ENCODE measurements at places on chromosomes 5 and 9. TPM values are rescaled to one million over a fixed set of nuclear protein-coding genes. Genes with fewer than 3 reads are reported as not detected.

DNA sequence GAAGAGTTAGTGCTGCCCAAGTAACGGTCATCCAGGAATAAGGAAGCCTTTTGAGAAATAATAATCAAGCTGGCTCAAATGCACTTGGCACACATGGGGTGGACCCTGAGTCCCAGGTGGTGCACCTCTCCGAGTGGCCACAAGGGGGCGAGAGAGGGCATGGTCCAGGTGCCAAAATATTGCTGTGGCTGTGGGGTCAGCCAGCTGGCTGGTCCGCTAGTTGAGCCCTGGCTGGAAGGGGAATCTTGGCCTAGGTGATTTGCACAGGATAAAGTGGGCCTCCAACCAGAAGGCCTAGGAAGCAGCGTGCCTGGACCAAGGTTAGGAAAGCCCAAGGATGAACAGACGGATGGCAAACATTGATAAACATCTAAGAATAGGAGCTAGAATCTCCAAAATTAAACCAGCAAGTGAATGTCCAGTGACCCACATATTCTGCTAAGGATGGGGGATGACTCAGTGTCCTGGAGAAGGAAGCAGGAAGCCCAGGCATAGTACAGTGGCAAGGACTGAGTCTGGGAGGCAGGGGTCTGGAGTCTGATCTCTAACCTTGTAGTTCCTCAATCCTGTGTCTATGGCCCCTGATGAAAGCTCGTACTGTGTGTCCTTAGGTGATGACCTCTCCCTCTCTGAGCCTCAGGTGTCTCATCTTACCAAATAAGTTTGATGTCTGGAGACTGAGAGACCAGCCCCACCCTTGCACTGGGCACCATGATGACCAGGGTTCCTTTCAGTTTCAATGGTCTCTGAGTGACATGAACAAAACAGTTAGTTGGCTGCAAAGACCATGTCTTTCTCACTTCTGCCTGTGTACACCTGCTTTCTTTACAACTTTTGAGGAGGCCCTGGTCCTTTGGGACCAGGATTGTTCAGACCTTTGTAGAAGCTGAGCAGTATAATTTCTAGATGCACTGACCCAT is 19.2 kb upstream of the SHB start:
- DNase-seq, result peak; percentile 79

DNA sequence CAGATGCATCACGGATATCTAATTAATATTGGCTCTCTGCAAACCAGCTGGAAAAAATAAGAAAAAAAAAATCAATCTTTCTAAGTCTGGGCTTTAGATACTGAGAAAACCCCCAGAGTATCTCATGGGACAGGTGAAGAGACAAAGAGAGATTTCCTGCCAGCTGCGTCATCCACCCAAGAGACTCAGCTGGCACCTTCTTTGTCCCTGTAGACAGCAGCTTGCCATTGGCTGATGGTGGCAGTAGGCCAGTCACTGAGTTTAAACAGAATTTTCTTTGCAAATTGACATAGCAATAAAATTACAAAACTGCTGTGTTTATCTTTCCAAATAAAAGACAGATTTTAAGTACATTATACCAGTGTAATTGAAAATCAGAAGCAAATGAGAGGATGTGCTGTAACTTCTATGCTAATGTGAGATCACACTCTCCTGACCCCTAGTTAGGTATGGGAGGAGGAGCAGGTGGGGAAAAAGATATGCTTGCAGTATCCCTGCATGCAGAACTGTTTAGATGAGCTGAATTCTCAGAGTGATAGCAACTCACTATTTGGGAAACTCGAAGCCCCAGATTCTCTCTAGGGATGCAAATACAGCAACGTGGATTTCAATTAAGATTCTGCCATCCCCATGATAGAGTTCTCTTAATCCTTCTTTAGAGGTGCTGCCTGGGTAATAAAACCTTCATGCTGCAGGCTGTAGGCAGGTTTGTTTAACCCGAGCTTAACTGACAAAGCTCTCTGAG is 72.2 kb downstream of the NMUR2 start:
- no peak for DNase-seq

DNA sequence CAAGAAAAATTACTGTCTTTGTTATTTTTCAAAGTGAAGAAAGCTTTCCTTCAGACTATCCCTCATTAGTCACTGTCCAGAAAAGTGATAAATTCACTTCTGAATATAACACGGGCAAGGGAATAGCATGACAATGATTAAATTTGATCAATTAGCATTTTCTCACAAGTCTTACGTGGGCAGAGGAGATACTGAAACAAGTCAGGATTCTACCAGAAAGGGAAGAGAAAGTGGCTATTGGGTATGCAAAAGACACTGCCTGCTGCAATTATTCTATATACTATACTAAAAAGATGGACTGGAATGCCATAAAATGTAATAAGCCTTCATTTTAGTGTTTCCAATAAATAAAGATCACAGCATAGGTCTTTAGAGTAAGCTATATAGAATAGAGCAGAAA is 7.4 kb downstream of the COX7C start:
- no peak for DNase-seq

- no peak for DNase-seq
Measured at GRCh38 chr9:77502568-77502967, 145.6 kb downstream of the GNA14 start.

GRCh38 chr9:17793713-17794622 is 215.1 kb downstream of the SH3GL2 start:
- no peak for DNase-seq

DNA sequence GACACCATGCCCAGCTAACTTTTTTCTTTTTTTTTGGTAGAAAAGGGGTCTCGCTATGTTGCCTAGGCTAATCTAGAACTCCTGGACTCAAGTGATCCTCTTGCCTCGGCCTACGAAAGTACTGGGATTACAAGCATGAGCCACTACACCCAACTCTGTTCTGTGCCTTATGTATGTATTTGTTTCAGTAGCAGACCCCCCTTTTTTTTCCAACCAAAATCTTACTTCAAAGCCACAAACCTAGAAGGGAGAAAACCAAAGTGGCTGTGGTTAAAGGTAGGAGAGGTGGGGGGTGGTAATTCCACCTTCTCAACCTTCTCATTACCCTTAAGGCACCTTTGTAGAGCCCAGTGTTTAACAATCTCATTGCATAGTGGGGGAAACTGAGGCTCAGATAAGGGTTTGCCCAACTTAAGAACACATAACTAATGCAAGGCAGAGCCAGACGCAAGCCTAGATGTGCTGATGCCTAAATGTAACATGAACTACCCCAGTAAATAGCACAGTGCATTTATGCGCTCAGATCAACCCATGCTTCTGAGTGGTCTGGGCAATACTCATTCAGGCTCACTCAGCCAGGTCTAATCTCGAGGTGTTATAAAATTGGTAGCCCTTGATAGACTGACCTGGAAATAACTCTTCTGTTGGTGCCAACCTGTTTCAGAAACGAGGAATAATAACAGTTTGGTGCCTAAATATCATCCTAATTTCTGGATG is 33.0 kb downstream of the ITK start:
- peak; percentile 18 for DNase-seq

DNA sequence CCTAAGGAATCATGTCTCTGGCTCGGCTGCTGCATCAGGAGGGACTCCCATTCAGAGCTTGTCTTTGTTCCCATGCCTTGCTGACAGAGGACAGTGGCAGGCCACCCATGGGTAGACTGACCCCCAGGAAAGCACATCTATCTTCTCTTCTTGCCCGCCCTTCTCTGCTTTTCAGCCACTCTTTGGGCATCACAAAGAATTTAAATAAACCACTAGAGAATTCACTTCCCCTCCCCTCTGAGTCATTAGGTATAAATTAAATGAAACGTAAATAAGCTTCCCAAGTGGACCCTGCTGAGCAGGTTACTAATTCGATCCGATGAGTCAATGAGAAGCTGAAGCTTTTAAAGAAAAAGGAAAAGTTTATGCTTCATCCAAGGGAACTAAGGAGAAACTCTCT is 97.0 kb downstream of the DRD1 start:
- DNase-seq, result no peak

DNA sequence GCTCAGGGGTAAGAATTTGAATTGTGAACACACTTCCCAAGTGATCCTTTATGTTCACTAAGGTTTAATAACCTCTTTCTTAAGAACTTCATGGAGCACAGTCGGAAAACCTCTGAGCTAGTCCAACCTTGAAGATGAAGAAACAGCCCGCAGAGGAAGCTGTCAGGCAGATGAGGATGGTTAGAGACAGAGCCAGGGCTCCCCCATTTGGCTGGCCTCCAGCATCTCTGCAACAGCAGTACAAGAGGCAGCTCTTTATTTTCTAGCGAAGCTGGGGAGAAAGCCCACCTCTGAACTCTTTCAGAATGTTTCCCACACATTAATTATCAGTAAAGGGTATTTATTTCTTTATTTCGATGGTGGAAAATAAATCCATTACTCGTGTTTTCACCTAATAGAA is 350.8 kb downstream of the DMRT2 start:
- DNase-seq, result no peak

DNA sequence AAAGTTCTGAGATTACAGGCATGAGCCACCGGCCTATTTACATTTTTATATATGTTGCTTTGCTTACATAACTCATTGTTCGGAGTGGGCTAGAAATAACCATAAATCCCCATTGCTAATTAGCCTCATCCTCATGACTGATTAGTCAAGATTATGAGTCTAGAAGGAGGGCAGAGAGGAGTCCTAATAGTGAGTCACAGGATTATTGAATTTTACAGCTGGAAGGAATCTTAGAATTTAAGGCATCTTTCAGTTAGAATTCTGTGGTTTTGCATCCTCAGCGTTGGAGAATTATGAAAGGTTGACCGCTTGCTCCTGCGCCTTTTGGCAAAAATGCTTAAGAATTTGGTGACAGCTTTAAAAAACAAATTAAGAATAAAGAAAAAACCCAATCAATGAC is 2.6 kb upstream of the PBX3 start:
- DNase-seq, result no peak

DNA sequence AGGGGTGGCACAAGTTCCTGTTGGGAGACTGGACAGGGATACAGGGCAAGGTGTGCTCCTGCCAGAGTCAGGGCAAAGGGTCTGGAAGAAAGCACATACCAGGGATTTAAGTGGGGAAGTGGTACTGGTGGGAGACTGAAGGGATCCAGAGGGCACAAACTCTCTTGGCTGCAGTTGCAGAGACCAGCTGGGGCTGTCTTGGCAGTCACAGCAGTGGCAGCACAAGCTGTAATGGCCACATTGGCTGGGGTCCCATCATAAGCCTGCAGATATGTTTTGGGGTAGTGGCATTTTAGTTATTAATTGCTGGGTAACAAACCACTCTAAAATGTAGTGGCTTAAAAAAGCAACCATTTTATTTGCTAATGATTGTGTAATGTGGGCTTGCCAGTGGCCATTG is 492.2 kb downstream of the ENC1 start:
- DNase-seq, result no peak

- peak; percentile 74 for DNase-seq
Measured at GRCh38 chr5:100901821-100902341, 1.2 kb downstream of the ST8SIA4 start.

GRCh38 chr9:35553670-35554543 is 51.2 kb upstream of the TESK1 start:
- DNase-seq, result peak; percentile 61

- no peak for DNase-seq
Measured at GRCh38 chr5:59744531-59744992, 149.0 kb downstream of the PDE4D start.

DNA sequence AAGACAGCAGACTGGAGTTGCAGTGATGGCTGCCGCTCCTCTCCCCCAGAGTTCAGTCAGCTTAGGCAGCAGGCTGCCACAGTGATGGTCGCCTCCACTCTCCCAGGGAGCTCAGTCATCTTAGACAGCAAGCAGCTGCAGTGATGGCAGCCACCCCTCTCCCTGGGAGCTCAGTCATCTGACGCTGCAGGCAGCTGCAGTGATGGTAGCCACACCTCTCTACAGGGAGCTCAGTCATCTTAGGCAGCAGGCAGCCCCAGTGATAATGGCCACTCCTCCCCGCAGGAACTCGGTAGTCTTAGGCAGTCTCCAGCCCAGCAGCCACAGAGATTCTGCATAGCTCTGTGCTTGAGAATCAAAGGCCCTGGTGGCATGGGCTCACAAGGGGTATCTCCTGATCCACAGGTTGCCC is 582.7 kb downstream of the DTWD2 start:
- DNase-seq, result no peak

Gene IRX4
- not detected for total RNA-seq

Gene BTNL9
- not detected for total RNA-seq

Gene TXNDC15
- 29.6 TPM for total RNA-seq

Gene IL3
- 23.3 TPM for total RNA-seq

Gene PDE6A
- total RNA-seq, result not detected

Gene HMCN2
- not detected for total RNA-seq

Gene ST8SIA4
- total RNA-seq, result 35.1 TPM

Gene KIF12
- not detected for total RNA-seq

Gene FGF1
- total RNA-seq, result not detected

Measured in activated CD4-positive, alpha-beta memory T cell treated with anti-CD3 and anti-CD28 coated beads for 36 hours (primary cell).